ENCODE measurements at places on chromosomes 5 and 9.

- DNase-seq: no peak
Measured at GRCh38 chr5:137563646-137564397, 64.7 kb upstream of the SPOCK1 start.

- no peak for DNase-seq
Measured at GRCh38 chr5:138289296-138289695, 14.9 kb upstream of the GFRA3 start.

- no peak for DNase-seq
Measured at GRCh38 chr5:76180814-76181805, 97.9 kb downstream of the SV2C start.

DNA sequence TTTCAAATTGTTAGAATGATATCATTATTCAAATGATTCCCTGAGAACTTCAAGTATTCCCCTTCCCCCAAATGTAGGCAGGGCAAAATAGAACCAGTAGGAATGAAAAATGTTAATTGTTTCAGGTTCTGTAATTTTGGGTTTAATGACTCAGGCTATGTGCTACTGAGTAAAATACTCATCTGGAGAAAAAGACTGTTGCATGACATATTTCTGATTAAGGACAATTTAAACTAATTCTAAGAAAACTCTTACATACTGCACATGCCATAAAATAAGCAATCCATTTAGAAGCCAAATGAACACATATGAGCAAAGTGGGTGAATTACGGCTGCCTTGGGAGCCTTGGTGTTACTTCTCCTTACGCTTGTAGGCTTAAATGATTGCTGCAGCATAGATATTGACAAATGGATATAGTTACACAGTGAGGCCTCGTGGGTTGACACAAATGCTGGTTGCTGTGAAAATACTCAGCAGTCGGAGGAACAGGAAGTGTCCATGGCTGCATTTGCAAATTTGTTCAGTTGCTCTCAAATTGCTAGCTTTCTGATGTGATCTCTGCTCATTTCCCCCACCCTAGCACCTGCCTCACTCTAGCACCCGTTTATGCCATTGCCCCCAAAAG lies 174.9 kb upstream of the DMAC1 start:
- DNase-seq: no peak

DNA sequence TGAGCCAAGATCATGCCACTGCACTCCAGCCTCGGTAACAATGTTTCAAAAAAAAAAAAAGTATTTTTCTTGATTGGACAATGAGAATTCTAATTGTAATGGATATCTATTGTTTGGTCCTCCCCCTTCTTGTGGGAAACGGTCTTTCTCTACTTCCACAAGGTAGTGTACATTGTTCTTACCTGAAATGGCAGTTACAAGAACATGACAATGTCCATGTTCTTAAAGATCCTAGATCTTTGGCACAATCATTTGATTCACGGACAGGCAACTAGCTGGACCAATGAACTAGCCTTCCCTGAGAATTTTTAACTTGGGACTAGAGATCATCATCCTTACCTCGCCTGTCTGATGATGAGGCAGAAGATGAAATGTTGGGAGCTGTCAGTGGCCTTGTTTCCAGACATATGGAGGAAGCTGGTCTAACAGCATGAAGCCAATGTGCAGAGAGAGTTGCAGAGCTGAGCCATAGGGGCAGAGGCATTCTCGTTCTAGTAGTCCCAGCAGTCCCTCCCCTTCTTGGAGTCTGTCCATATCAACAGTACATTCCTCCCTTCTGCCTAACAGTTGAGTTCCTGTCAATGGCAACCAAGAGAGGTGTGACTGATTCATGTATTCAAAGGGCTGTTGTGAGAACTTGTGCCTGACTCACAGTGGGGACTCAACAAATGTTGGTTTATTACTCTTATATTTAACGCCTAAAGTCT lies 2.1 kb upstream of the MARCHF6 start:
- DNase-seq: no peak

DNA sequence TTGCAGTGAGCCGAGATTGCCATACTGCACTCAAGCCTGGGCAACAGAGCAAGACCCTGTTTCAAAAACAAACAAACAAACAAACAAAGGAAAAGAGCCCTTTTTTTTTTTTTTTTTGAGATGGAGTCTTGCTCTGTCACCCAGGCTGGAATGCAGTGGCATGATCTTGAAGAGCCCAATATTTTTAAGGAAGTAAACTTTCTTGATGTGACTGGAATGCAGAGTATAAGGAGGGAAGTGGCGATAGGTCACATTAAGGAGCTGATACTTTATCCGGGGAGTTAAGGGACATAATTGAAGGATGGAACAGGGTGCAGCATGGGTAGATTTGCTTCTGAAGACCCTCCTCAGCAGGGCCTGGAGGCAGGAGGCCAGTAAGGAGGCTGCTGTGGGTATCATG lies 13.0 kb downstream of the NAIF1 start:
- peak; percentile 9 for DNase-seq

GRCh38 chr9:124066783-124067577 lies 55.4 kb downstream of the LHX2 start:
- DNase-seq: no peak

- no peak for DNase-seq
Measured at GRCh38 chr9:131238402-131239021, 37.8 kb downstream of the FAM78A start.

- DNase-seq: no peak
Measured at GRCh38 chr9:77856615-77857014, 175.0 kb downstream of the GNAQ start.

All from GM13976 (cell line).